ENCODE measurements at places on chromosomes 13 and 19.

GRCh38 chr13:62444805-62445204, 1029.2 kb upstream of the PCDH20 start:
- no peak for DNase-seq

GRCh38 chr19:4310247-4311121, 6.1 kb downstream of the FSD1 start:
- no peak for DNase-seq

- DNase-seq = no peak
These were observed 1412.5 kb upstream of the PRR20A start for GRCh38 chr13:55728247-55728646.

GRCh38 chr19:10769533-10770491, 51.9 kb downstream of the DNM2 start:
- no peak for DNase-seq

DNA sequence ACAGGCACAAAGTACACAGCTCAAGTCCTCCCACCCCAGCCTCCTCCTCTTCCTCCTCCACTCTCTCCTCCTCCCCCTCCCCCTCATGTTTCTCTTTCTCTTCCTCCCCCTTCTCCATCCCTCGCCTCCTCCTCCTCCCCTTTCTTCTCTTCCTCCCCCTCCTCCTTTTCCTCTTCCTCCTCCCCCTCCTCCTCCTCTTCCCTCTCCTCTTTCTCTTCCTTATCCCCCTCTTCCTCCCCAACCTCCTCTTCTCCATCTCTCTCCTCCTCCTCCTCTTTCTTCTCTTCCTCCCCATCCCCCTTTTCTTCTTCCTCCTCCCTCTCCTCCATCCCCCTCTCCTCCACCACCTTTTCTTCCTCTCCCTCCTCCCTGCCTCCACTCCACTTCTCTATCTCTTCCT, 276.3 kb upstream of the TSHZ3 start:
- no peak for DNase-seq

- DNase-seq = no peak
These were observed 75.6 kb upstream of the KL start for GRCh38 chr13:32940601-32941000.

- no peak for DNase-seq
These were observed 1.5 kb upstream of the MYADM start for GRCh38 chr19:53865918-53866864.

GRCh38 chr13:110407531-110407930, 100.4 kb downstream of the COL4A2 start:
- no peak for DNase-seq

DNA sequence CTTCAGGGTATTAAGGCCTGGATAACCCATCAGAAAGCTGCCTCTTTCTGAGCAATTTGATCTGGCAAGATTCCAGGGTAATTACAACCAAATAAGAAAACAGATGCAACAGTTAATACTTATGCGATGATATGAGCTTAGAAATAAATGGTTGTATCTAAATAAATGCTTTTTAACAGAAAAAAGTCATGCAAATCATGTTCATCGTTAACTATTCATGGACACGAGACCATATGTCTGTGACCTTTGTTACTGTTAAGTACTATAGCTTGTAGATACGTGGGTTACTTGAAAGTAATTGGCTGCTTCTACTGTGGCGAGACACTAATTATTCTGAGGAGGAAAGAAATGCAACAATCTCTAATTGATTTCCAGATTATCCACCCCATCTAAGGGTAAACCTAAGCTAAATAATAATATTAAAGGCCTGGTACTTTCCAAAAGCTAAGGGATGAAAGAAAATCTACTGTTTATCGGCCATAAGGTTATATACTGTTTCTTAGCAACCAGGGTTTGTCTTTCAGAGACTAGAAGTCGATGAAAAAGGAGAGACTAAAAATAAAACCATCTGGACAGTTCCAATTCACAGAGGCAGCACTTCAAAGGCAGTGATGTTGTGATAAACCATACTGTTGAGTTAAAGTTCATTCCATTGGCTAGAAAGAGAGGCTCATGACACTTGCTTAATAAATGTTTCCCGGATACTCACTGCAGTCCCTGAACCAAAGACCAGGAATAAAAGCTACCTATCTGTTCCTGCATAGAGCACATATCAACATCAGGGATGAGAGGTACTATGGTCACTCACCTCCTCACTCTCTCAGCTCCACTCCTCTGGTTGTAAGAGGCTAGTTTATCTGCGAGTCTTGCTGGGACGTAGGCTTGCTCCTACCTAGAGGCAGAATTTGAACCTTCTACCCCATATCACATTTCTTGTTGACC, 1.5 kb downstream of the EPSTI1 start:
- DNase-seq = no peak

GRCh38 chr19:8571006-8571411, 6.2 kb downstream of the MYO1F start:
- no peak for DNase-seq

- no peak for DNase-seq
These were observed 31.3 kb upstream of the ISYNA1 start for GRCh38 chr19:18469069-18469846.

GRCh38 chr13:97392020-97392419, 41.9 kb upstream of the RAP2A start:
- no peak for DNase-seq

GRCh38 chr13:32019612-32020233, 11.9 kb upstream of the FRY start:
- DNase-seq = peak; percentile 34

DNA sequence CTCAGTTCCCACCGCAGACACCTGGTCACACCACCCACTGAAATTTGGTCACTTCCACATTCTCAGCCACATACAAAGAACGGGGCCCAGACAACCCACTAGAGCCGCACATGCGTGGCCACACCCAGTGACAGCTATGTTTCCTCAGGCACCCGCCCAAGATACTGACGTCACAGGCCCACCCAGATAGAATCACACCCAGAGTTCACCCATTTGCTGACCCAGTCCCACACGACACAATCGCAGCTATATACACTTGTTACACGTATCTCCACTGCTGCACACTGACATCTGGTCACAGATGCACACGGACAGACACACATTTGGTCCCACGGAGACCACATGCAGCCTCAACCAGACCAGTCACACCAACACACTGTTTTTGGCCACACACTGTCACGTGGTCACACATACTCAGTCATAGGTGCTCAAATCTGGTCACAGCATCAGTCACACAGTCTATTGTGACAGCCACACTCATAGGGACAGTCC, 2.9 kb downstream of the NUMBL start:
- no peak for DNase-seq

GRCh38 chr13:27170516-27171243, 931 bp downstream of the USP12 start:
- DNase-seq = no peak

- no peak for DNase-seq
These were observed 55.5 kb downstream of the MLLT1 start for GRCh38 chr19:6224308-6224675.

DNA sequence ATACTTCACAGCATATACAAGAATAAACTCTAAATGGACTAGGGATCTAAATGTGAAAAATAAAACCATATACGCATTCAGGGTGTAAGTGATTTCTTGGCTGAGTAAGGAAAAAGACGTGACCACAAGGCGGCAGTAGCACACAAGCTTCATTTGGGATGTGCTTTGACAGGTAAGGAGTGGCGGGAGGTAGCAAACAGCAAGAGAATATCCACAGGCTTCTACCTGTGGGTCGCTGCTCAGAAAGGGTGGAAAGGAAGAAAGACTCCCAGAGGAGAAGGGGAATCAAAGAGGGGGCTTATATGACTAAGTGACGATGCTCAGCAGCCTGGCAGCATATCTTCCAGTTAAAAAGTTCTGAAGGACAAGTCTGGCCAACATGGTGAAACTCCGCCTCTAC, 2.5 kb upstream of the ZNF121 start:
- DNase-seq = no peak
